Fibroblast of the conjunctiva (primary cell): ENCODE measurements at places on chromosomes 4 and X.
A peak's percentile ranks its signal among the peaks of the same experiment; 100 is the strongest.

DNA sequence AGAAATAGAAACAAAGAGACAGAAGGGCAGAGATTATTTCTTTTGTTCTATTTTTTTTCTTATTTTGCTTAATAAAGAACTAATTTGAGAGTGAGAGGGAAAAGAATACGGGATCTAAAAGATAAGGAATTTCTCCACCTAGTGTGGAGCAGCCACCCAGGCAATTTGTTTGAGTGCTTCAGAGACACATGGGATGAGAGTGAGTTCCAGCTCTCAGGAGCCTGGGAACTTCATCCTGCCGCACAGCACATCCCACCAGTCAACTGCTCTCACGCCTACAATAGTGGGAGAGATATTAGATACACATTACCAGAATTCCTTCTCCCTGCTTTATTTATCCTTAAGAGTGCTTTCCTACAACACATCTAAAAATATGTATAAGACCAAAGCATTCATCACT is 946.4 kb downstream of the PDHA2 start:
- DNase-seq = no peak

DNA sequence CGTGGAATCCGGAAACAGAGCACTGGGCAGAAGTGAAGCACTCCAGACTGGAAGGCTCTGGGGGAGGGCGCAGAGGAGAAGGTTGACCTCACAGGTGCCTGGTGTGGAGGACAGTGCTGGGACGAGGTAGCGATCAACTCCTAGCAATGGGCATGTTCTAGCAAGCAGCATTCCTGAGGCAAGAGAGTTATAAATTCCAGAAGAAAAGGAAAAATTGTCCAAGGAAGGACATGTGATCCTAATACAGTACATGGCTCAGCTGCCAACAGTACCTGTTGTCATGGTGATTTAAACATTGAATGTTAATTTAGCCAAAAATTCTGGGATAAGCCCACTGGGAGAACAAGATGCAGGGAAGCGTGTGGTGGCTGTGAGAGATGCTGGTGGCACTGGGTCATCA is 8.2 kb downstream of the ARHGAP4 start:
- no peak for DNase-seq

DNA sequence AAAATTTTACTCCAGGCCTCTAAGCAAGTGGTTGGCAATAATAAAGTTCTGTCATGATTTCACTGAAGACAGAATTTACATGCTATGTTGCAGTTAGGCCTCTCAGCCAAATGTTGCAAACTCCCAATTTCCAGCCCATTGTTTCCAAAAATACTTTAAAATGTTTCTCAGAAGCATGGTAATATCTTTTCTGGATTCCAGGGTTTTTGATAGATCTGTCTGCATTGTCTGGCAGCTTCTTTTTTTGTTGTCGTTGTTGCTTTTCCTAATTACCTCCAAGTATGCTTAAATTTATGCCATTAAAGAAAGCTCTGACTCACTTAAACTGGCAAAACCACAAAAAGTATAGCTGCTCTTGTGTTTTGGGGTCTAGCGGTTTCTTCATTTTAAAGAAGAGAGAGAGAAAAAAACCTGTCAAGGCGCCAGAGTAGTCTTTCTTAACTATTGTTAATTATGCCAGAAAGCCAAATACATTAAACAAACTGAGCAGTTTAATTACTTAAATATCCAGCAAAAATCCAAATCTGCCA is 97.0 kb downstream of the AGTR2 start:
- DNase-seq = no peak

DNA sequence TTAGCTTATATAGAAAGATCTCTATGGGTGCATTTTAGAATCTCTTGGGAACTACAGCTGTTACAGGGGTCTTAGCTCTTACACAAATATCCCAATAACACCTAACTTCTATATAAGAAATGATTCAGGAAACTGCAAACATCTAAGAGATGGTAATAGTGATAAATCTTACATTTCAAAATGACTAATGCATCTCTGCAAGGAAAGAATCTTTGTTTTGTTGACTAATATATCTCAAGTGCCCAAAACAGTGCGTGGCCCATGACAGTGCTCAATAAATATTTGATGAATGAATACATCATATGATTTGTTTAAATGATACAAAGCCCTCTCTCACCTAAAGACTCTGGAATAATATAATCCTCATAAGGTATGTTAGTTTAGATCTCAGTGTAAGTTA is 47.5 kb downstream of the CENPE start:
- DNase-seq = no peak

DNA sequence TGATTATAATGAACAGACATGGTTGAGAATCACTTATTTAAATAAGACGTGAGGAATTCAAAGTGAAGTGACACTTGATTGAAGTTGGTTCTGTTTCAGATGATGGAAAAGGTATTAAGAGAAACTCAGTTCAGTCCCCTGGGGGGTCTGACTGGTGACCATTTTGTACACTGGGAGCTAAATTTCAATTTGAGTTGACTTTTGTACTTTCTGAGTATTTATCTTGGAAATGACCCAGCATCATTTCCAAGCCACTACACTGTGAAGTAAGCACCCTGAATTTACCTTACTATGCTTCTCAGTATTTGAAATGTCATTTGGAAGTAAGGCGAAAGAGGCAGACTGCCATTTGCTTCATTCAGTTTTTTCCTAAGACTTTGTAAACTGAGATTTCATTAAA is 73.4 kb downstream of the CNOT6L start:
- DNase-seq = no peak

DNA sequence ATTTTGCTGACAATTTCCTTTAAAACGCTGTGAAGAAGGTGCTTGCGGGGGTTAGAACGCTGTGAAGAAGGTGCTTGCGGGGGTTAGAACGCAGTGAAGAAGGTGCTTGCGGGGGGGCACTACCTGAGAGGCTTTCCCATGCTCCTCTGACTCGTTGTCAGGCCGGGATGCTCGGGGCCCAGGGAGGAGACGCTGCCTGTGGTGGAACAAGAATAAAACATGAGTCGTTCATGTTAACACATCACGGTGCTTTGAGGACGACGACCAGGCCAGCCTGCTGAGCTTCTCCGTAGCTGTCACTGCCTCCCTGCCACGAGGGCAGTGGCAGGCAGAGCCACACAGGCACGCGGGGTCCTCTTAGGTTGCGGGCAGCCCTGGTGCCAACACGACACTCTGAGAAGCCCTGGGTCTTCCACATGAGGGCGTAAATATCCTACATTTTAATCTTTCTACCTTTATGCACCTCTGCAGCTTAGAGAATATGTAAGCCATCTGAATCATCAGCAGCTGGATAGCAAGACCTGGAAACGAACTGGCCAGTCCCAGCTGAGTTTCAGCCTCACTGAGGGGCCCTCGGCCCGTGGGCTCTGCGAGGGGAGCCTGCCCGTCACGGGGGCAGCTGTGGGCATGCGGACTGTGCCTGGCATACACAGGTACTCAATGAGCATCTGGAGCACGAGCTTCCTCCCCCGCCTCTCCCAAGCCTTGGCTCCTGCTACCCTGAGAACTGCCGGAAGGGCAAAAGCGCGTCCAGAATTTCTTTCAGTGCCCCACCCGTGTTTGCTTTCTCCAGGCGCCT is 47.0 kb downstream of the FGFRL1 start:
- no peak for DNase-seq

DNA sequence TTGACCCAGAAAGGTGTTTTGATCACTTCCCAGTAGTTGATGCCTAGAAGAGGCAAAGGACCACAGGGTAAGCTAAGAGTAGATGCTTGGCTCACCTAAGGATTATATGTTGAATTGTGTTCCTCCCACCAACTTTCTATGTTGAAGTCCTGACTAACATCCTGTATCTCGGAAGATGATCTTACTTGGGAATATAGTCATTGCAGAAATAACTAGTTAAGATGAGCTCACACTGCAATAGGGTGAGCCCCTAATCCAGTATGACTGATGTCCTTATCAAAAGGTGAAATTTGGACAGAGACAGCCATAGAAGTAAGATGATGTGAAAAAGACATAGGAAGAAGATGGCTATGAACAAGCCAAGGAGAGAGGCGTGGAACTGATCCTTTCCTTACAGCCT is 3.3 kb upstream of the HMGB2 start:
- DNase-seq = no peak

- DNase-seq = no peak
Observed at GRCh38 chrX:43064096-43064495, 286.1 kb upstream of the PPP1R2C start.

GRCh38 chr4:169188204-169188603 is 82.6 kb downstream of the SH3RF1 start:
- no peak for DNase-seq

DNA sequence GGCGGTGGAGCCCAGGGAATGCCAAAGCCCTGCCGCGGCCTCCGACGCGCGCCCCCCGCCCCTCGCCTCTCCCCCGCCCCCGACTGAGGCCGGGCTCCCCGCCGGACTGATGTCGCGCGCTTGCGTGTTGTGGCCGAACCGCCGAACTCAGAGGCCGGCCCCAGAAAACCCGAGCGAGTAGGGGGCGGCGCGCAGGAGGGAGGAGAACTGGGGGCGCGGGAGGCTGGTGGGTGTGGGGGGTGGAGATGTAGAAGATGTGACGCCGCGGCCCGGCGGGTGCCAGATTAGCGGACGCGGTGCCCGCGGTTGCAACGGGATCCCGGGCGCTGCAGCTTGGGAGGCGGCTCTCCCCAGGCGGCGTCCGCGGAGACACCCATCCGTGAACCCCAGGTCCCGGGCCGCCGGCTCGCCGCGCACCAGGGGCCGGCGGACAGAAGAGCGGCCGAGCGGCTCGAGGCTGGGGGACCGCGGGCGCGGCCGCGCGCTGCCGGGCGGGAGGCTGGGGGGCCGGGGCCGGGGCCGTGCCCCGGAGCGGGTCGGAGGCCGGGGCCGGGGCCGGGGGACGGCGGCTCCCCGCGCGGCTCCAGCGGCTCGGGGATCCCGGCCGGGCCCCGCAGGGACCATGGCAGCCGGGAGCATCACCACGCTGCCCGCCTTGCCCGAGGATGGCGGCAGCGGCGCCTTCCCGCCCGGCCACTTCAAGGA is at the start of gene FGF2:
TSS of gene FGF2 (plus strand) at position 279 of the 705 bp plus-strand sequence. CDS start at position 623, 344 bp downstream.
- DNase-seq = peak; percentile 78

- DNase-seq = no peak
Observed at GRCh38 chrX:16629909-16630308, 20.0 kb upstream of the S100G start.

DNA sequence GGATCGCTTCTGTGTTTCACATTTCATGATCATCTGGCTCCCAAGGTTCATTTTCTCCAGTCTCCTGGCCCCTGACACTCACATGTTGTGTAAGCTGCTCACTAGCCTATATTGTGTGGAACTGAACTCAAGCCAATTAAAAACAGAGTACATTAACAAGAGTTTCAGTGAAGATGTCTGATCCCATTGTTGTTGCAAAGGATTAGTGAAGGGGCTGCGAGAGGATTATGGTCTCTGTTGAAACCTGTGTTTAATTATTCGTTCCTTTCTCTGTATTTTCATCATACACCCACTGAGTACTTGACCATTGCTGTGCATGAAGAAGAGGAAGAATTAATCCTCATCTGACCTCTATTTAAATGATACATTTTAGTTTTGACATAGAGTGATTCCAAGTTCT is 54.7 kb downstream of the AFF2 start:
- DNase-seq = no peak
